ENCODE measurements at places on chromosomes 12 and 14.

GRCh38 chr14:51458563-51458955 lies 193.2 kb upstream of the FRMD6 start:
- no peaks in the 10 kb centered on the region for H3K4me1 ChIP-seq
- no peaks in the 10 kb centered on the region for H3K27me3 ChIP-seq
- DNase-seq = no peak
- no peak overlapping the region for H3K4me3 ChIP-seq
- no peaks in the 10 kb centered on the region for H3K36me3 ChIP-seq

DNA sequence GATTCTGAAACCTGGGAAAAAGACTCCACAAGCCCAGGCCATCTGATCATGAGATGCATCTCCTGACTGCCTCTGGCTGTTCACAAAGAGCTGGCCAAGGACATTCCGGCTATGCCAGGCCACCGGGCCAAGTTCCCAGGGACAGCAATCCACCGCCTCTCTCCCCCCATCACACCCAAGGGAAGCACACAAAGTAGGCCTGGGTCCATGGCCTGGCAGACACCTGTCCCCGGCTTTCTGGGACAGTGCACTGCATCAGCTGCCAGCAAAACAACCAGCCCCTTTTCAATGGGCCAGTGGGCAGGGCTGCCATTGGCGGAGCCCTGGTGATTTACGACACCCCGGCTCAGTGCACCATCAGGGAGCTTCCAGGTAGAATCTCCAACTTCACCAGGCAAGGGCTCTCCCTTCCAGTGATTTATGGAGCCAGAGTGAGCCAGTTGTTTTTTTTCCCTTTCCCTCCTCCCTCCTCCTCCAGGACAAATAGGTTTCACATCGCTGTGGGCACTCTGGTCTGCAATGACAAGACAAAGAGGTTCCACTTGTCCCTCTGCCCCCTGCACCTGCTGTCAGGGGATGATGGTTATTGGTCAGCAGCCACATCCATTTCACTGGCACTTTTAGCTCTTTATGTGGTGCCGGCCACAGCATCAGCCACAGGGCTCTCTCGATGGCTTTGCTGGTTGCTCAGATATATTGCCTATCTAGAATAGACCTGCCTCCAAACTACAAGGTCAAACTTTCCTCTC lies 149.6 kb downstream of the SLC38A6 start:
- no peak overlapping the region for H3K27ac ChIP-seq
- H3K4me3 ChIP-seq = no peak overlapping the region
- no peaks in the 10 kb centered on the region for H3K27me3 ChIP-seq
- no peak for DNase-seq
- no peaks in the 10 kb centered on the region for H3K36me3 ChIP-seq
- H3K4me1 ChIP-seq = no peaks in the 10 kb centered on the region

- H3K36me3 ChIP-seq = no peaks in the 10 kb centered on the region
- no peak for DNase-seq
- no peak overlapping the region for H3K4me3 ChIP-seq
- no peaks in the 10 kb centered on the region for H3K27me3 ChIP-seq
- no peaks in the 10 kb centered on the region for H3K4me1 ChIP-seq
These were observed 592.0 kb upstream of the LMO3 start for GRCh38 chr12:17197971-17198370.

- H3K4me1 ChIP-seq = peaks cover 4% of the 10 kb centered on the region
- no peaks in the 10 kb centered on the region for H3K36me3 ChIP-seq
- H3K4me3 ChIP-seq = no peak overlapping the region
- no peaks in the 10 kb centered on the region for H3K27me3 ChIP-seq
- no peak overlapping the region for H3K27ac ChIP-seq
- DNase-seq = no peak
These were observed 10.2 kb upstream of the PAH start for GRCh38 chr12:102927220-102927619.

DNA sequence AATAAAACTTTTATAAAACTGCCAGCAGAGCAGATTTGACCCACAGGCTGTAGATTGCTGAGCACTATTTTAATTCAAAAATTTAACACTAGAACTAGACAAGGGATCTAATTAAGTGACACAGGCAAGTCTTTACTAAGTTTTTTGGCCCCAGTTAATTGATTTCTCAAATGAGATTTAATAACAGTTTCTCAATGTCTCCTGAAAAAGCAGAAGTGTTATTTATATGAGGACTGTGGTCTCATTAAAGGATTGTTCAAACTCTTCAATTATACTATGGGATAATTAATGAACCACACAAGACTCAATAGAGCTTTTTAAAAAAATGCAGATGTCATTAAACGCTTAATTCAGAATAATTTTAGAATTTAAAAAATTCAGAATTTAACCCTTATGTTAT lies 1.9 kb downstream of the HEATR5A start:
- H3K27ac ChIP-seq = no peak overlapping the region
- no peak for DNase-seq
- no peaks in the 10 kb centered on the region for H3K27me3 ChIP-seq
- no peak overlapping the region for H3K4me3 ChIP-seq

GRCh38 chr14:40887912-40888311 lies 718.8 kb upstream of the LRFN5 start:
- H3K36me3 ChIP-seq = no peaks in the 10 kb centered on the region
- no peak for DNase-seq
- H3K27ac ChIP-seq = no peak overlapping the region
- H3K27me3 ChIP-seq = no peaks in the 10 kb centered on the region
- H3K4me1 ChIP-seq = no peaks in the 10 kb centered on the region

DNA sequence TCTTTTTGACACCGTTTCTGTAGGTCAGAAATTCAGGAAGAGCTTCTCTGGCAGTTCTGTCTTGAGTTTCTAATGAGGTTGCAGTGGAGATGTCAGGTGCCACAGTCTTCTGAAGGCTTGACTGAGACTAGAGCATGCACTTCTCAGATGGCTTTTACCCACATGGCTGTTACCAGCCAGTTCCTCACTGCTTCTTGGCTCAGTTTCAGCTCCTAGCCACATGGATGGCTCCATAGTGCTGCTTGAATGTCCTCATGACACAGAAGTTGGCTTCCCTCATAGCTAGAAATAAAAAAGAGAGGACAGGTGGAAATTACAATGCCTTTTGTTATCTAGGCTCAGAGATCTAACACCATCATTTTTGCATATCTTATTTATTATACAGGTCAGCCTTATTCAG lies 38.1 kb upstream of the SLC2A13 start:
- no peak overlapping the region for H3K4me3 ChIP-seq
- no peak for DNase-seq
- H3K27me3 ChIP-seq = no peaks in the 10 kb centered on the region
- H3K27ac ChIP-seq = no peak overlapping the region
- H3K36me3 ChIP-seq = no peaks in the 10 kb centered on the region

GRCh38 chr12:26158078-26158764 lies 33.4 kb upstream of the BHLHE41 start:
- H3K4me1 ChIP-seq = no peaks in the 10 kb centered on the region
- H3K36me3 ChIP-seq = no peaks in the 10 kb centered on the region
- no peaks in the 10 kb centered on the region for H3K27me3 ChIP-seq

- H3K4me1 ChIP-seq = peaks cover 30% of the 10 kb centered on the region
- no peaks in the 10 kb centered on the region for H3K27me3 ChIP-seq
- H3K4me3 ChIP-seq = no peak overlapping the region
These were observed 3.1 kb downstream of the HDAC7 start for GRCh38 chr12:47816403-47817271.

DNA sequence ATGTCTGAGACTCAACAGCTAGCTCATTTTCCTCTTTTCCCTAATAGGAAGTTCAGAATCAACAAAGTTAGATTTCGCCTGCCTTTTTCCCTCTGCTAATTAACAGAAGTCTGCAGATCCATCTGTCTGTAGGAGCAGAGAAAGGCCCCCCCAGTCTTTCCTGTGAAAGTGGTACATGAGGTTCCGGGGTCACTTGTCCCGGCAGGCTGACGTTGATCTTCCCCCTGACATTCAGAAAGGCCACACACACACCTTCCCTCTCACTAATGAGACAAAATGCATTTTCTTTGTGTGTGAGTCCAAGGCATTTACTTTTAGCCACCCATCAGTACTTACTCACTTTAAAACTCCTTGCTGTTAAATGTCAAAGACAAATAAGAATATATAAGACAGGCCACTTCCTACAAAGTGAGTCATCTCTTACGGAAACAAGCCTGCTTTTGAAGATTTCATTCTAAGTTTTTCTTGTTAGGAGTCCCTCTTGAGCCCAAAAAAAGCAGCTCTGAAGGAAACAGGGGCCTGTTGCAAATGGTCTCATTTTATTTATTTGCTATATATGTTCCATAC lies 138.7 kb downstream of the TTC7B start:
- no peak overlapping the region for H3K27ac ChIP-seq
- H3K4me3 ChIP-seq = no peak overlapping the region
- H3K36me3 ChIP-seq = no peaks in the 10 kb centered on the region
- no peak for DNase-seq

GRCh38 chr12:50070314-50071060 lies 13.1 kb downstream of the ASIC1 start:
- H3K4me3 ChIP-seq = no peak overlapping the region
- H3K27ac ChIP-seq = no peak overlapping the region
- peak; percentile 81 for DNase-seq
- H3K4me1 ChIP-seq = peaks cover 3% of the 10 kb centered on the region

DNA sequence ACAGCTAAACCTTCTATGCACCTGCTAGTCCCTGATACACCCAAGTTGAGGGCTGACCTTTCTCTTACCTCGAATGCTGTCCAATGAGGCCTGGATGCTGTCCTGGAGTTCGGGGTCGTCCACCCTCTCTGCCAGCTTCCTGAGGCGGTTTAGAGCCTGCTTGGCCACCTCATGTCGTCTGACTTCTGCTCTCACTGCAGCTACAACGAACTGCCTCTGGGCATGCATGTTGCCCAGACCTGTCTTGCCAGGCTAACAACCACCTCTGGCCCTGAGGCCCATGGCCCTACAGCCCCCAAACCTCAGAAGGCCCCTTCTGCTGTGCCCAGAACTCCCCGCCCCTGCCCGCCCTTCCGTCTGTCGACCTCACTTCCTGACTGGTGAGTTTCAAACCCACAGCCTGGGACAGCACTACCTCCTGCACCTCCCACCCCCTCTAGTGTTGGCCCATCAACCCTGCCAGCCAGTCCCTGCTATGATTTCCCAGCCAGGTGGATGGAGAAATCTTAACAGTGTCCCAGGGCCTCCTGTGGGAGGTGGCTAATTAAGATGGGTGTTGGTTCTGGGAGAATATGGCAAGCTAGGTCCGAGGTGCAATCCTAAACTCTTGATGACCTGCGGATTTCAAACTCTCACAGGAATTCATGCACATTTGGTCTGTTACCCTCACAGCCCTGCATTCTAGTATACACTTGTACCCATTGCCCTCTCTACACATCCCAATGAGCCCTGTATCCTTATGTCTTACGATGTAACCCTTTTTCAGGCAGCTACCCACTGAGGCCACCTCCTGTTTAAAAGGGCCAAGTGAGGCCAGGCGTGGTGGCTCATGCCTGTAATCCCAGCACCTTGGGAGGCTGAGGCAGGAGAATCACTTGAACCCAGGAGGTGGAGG lies 2.7 kb upstream of the TSPAN31 start:
- peak overlapping the region; percentile 31 for H3K27ac ChIP-seq
- DNase-seq = no peak
- H3K27me3 ChIP-seq = no peaks in the 10 kb centered on the region
- peaks cover 6% of the 10 kb centered on the region for H3K36me3 ChIP-seq

GRCh38 chr14:87079416-87079815 lies 913.6 kb downstream of the GALC start:
- H3K27me3 ChIP-seq = peaks cover 4% of the 10 kb centered on the region
- DNase-seq = no peak
- H3K27ac ChIP-seq = no peak overlapping the region
- no peak overlapping the region for H3K4me3 ChIP-seq
